HFF-Myc (cell line): ENCODE measurements at places on chromosomes 6 and 20.

DNA sequence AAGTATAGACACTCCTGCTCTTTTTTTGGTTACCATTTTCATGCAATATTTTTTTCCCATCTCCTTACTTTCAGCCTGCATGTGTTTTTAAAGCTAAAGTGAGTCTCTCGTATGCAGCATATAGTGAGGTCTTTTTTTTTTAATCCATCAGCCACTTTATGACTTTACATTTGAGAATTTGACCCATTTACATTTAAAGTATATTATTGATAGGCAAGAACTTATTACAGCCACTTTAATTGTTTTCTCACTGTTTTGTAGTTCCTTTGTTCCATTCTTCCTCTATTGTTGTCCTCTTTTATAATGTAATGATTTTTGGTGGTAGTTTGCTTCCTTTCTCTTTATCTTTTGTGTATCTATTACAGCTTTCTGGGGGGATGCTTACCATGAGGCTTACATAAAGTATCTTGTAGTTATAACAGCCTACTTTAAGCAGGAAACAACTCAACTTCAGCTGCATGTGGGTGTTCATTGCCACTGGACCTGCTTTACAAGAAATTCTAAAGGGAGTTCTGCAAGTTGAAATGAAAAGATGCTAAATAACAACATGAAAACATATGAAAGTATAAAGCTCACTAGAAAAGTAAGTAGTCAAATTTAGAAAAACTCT is 71.8 kb downstream of the TNFAIP3 start:
- DNase-seq = no peak

DNA sequence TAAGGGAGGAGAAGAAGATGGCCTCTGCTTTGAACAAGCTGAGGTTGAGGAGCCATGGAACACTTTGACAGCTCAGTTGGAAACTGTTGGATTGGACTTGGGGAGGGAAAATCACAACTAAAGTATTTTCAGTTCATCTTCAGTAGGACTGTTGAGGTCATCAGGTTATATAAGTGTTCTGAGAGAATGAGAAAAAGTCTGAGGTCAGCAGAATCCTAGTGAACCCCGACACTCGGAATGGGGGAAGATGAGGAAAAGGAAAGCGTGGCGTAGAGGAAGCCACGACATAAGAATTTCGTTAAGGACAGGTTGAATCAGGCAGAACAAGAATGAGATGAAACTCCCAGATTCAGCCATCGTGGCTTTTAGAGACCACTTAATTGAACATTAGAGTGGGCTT is 4.0 kb upstream of the TRAM2 start:
- DNase-seq = no peak

- DNase-seq = no peak
These were observed 66.6 kb downstream of the DTD1 start for GRCh38 chr20:18654448-18654773.

GRCh38 chr20:11807054-11808048 is 110.3 kb upstream of the BTBD3 start:
- DNase-seq = peak; percentile 49

- no peak for DNase-seq
These were observed 197.9 kb upstream of the KCNK16 start for GRCh38 chr6:39520411-39520810.

GRCh38 chr6:15044948-15045347 is 200.9 kb upstream of the JARID2 start:
- no peak for DNase-seq

- DNase-seq = no peak
These were observed 525 bp downstream of the PNRC1 start for GRCh38 chr6:89081129-89081422.

- no peak for DNase-seq
These were observed 859 bp upstream of the RAE1 start for GRCh38 chr20:57350081-57350710.
